ENCODE measurements at places on chromosomes 1 and 21. TPM values are rescaled to one million over a fixed set of nuclear protein-coding genes. Genes with fewer than 3 reads are reported as not detected.

Gene MSH4
- total RNA-seq: 0.94 TPM

Gene VSIG8
- not detected for total RNA-seq

DNA sequence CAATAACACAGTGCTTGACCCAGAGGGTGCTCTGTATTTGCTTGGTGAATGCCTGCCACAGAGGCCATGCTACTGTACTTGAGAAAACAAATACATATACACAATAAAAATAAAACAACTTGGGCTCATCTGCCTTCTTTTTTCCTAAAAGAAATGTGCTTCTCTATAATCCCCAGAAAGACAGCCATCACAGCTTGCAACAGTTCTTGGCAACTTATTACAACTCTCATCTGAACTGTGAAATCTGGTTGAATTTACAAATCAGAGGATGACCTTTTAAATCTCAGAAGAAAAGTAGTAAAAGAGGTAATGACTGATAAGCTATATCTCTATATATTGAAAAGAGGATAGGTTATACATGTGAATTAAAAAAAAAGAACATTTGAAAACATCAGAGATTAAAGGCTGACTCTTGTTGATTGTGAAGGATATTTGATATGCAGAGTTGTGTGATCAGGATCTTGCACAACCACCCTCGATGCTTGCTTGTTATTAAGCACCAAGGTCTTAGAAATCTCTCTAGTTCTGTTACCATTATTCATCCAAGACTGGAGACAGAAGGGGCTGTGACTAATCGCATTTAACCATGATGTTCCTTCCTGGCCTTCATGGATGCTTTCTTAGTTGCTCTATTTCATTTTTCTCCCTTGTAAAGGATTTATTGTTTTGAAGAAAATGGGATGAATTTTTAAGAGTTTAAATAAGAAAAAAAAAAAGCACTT is 213.4 kb downstream of the APP start:
- no peak overlapping the region for H3K27ac ChIP-seq
- no peaks in the 10 kb centered on the region for H3K4me1 ChIP-seq
- peaks cover 33% of the 10 kb centered on the region for H3K36me3 ChIP-seq
- no peaks in the 10 kb centered on the region for H3K27me3 ChIP-seq
- DNase-seq: no peak

- no peak overlapping the region for H3K27ac ChIP-seq
- H3K36me3 ChIP-seq: no peaks in the 10 kb centered on the region
- peaks cover 9% of the 10 kb centered on the region for H3K4me1 ChIP-seq
- no peak overlapping the region for H3K4me3 ChIP-seq
- DNase-seq: no peak
- H3K27me3 ChIP-seq: no peaks in the 10 kb centered on the region
Measured at GRCh38 chr1:225410036-225410435, 17.8 kb downstream of the LBR start.

DNA sequence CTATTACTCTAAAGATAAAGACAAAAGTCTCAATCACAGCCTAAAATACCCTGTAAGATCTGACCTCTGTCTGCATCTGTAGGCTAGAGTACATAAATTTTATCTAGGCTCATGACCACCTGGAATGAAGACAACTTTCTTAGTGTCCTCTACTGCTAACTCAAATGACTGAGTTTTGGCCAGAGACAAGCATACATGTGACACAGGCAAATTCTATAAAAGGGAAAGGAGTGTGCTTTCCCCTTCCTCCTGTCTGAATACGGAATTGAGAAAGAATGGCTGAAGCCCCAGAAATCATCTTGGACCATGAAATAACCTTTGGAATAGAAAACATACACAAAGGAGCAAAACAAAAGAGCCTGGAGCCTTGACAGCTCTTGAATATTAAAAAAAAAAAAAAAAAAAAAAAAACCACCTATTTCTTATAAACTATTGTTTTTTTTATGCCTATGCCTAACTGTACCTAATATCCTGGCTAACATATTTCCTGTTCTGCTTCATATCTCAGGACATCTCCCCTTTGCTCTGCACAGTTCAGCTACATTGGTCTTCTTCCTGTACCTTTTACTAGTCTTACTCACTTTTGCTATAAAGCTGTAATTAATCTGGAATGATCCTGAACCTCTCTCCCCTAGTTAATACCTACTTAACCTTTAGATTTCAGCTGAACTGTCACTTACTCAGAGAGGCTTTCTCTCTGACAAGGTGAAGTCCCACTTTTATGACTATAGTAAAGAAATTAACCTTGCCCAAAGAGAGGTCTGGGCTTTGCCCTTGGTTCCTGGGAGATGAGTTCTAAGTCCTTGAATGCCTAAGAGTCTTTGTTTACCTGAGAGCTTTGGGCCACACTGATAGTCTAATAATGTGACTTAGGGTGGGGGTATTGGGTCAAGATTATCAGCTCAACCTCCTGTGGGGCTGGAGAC is 16.1 kb downstream of the UCHL5 start:
- no peak for DNase-seq
- H3K4me3 ChIP-seq: no peak overlapping the region
- H3K27me3 ChIP-seq: no peaks in the 10 kb centered on the region
- H3K4me1 ChIP-seq: no peaks in the 10 kb centered on the region
- H3K36me3 ChIP-seq: no peaks in the 10 kb centered on the region
- no peak overlapping the region for H3K27ac ChIP-seq

DNA sequence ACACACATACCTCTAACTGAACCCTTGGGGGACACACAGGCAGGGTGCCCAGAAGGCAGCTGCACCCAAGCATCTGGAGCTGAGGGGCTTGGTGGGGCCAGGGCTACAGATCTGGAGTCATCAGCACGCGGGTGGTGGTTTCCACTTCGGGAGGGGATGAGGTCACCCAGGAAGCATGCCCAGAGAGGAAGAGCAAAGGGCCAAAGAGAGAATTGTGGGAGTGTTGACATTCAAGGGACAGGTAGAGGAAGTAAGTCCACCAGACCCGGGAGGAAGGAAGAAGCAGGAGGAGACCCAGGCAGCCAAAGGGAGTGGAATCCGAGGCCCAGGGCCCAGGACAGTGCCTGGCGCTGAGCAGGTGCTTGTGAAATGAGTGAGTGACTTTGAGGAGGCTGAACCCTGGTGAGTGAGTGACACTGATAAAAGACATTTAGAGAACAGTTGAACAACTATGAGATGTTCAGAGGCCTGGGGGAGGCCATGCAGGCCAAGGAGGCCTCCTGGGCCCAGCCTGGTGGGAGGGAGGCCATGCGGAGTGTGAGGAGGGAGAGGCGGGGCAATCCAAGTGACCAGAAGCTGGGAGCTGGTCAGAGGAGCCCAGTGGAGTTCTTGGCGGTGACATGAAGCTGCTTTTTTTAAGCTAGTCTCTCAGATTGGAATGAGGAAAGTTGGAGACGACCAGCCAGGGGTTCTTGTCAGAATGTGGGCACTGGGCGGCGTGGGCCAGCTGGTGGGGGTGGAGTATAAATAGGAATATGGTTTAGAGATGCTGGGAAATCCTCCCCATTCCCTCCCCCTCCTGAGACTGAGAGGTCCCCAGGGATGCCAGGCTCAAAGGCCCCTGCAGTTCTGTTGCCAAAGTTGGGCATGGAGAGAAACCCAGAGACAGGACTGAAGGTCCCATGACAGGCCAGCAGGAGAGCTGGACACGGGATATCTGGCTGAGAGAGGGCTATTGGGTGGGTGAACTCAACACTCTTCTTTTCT is 7.9 kb downstream of the CDK18 start:
- peaks cover 7% of the 10 kb centered on the region for H3K4me1 ChIP-seq
- no peak overlapping the region for H3K4me3 ChIP-seq
- H3K27ac ChIP-seq: no peak overlapping the region
- no peaks in the 10 kb centered on the region for H3K36me3 ChIP-seq

- no peaks in the 10 kb centered on the region for H3K4me1 ChIP-seq
- H3K36me3 ChIP-seq: no peaks in the 10 kb centered on the region
- no peak overlapping the region for H3K4me3 ChIP-seq
- H3K27me3 ChIP-seq: no peaks in the 10 kb centered on the region
- peak overlapping the region; percentile 57 for H3K27ac ChIP-seq
- no peak for DNase-seq
Measured at GRCh38 chr1:246632281-246633168, 66.3 kb downstream of the CNST start.

DNA sequence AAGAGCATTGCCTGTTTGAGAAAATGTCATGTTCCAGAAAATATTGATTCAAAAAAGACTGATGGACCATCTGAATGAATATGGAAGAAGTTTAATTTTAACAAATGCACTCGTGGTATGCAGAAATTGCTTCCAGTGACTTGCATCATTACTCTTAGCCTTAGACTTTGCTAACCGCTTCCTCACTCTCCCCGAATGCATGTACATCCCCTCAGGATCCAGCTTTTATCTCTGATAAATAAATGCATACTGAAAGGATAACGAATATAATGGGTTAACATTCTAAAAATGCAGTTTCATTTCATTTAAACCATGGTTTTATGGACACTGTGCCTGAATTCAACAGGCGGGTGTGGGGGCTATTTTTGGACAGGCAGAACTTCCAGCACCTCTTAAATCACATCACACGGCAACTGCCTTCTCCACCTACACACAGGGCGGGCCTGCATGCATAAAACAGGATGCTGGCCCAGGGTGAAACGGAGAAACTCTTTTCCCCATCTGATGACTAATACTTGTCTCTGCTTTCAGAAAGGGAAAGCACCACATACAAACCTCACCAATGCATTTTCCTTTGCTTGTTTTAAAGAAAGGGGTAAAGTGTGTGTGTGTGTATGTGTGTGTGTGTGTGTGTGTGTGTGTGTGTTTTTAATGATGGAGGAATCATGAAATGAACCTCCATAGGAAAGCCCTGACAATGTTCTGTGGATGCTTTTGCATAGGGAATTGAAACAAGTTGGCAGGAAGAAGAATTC is 48.7 kb downstream of the SPAG17 start:
- no peak overlapping the region for H3K4me3 ChIP-seq
- H3K4me1 ChIP-seq: no peaks in the 10 kb centered on the region
- DNase-seq: no peak
- H3K27ac ChIP-seq: no peak overlapping the region
- H3K36me3 ChIP-seq: no peaks in the 10 kb centered on the region

Measured in left lung (tissue), 14 donors.